ENCODE measurements at places on chromosomes 11 and 22.
A peak's percentile ranks its signal among the peaks of the same experiment; 100 is the strongest.

GRCh38 chr22:27066856-27067255 is 409.5 kb downstream of the MIAT start:
- no peak for DNase-seq

DNA sequence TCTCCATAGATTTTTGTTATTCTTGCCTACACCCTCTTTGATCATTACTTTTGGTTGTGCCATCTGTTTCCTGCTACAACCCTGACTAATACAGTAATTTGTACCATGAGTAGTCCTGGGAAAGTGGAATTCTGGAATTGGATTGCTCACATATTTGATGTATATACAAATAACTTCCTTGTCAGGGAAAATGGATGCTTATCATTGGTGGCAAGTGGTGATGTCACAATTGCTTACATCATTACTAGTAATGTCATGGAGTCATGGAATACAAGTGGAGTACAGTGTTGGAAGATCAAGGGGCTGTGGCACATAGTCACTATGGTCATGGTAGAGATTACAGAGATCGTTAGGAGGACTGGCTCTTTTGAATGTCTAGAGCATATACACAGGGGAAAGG is 24.4 kb downstream of the AASDHPPT start:
- DNase-seq, result no peak

DNA sequence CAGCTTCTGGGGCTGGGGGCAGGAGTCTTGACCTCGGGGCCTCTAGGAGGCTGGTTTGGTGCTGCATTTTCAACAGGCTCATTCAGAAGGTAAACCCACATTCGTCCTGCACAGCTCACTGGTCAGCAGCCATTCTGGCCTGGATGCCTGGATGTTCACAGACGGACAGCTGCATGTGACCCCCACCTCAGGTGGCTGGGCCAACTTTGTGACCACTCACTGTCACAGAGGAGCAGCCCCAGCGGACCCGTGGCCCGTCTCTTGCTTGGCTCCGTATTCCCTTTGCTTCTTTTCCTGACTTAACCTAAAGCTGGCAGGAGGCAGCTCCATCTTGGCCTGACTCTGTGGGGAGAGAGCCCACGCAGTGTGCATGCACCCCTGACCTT is 8.2 kb downstream of the DGCR8 start:
- DNase-seq, result no peak

- DNase-seq, result no peak
Observed at GRCh38 chr11:26762089-26762488, 40.2 kb upstream of the SLC5A12 start.

- DNase-seq, result no peak
Observed at GRCh38 chr11:44548032-44548695, 17.3 kb upstream of the CD82 start.

DNA sequence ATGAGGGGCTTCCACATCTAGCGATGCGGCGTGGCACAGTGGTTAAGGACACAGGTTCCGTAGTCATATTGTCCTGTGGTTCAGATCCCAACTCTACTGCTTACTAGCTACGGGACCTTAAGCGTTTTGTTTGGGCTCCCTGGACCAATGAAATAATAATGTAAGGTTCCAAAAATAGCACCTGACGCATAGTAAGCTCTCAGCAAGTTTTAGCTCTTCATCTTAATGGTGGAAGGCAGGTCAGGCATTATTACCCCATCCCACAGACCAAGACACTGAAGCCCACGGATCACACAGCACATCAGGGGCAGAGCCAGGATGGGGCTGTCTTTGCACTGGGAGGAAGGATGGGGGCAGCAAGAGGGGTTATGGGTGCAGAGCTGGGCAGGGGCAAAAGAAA is 13.0 kb downstream of the DNAJB13 start:
- DNase-seq, result no peak

GRCh38 chr11:65606876-65607613 is 7.0 kb downstream of the MAP3K11 start:
- peak; percentile 96 for DNase-seq

GRCh38 chr11:122863704-122864326 is 18.7 kb upstream of the JHY start:
- DNase-seq, result peak; percentile 25

GRCh38 chr11:134063124-134063495 is 5.8 kb upstream of the JAM3 start:
- no peak for DNase-seq

DNA sequence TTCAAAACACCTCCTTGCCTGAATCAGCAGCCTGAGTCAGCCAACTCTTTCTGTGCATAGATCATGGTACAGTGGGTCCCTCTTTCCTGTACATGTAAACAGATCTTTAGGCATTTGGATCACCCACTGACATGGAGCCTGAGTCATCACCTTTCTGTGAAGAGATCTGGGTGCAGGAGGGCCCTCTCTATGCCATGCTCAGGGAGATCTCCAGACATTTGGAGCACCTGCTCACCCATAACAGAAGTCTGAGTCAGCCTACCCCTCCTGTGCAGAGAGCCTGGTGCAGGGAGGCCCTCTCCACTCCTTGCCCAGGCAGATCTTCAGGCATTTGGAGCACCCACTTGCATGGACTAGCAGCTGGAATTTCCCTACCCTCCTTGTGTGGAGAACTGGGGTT is 56.2 kb upstream of the GLYAT start:
- DNase-seq, result no peak

- no peak for DNase-seq
Observed at GRCh38 chr22:46672731-46673130, 52.5 kb downstream of the GRAMD4 start.

DNA sequence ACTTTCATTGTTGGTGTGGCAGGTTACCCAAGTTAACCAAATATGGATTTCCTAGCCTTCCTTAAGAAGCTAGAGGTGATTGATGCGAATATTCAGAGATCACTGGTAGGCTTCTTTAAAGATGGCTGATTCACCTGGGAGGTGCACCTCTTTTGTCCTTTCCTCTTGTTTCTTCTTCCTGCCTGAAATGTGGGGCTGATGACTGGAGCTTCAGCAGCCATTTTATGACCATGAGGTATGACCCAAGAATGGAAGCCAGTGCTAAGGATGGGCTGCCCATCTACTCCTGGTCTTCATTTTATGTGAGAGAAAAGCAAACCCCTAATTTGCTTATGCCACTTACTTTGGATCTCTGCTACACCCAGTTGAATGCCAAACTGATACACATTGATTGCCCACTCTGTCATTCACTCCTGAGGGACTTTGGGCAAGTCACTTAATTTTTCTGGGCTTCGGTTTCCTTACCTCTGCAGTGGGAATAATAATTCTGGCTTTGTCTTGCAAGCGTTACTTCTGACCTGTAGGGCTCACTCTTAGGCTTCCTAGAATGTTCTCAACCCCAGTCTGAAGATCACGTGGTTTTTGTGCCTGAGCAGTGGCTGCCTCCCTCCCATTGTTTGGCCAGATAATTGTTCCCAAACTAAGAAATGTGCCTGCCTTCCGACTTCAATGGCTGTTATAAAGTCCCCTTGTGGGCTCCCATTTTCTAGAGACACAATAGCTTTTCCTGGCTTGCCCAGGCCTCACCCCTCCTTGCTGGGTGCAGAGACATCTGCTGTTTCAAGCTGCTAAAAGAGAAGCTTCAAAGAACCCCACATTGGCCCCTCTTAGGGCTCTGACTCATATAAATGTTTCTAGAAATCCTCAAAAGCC is 243.1 kb downstream of the ST3GAL4 start:
- no peak for DNase-seq

DNA sequence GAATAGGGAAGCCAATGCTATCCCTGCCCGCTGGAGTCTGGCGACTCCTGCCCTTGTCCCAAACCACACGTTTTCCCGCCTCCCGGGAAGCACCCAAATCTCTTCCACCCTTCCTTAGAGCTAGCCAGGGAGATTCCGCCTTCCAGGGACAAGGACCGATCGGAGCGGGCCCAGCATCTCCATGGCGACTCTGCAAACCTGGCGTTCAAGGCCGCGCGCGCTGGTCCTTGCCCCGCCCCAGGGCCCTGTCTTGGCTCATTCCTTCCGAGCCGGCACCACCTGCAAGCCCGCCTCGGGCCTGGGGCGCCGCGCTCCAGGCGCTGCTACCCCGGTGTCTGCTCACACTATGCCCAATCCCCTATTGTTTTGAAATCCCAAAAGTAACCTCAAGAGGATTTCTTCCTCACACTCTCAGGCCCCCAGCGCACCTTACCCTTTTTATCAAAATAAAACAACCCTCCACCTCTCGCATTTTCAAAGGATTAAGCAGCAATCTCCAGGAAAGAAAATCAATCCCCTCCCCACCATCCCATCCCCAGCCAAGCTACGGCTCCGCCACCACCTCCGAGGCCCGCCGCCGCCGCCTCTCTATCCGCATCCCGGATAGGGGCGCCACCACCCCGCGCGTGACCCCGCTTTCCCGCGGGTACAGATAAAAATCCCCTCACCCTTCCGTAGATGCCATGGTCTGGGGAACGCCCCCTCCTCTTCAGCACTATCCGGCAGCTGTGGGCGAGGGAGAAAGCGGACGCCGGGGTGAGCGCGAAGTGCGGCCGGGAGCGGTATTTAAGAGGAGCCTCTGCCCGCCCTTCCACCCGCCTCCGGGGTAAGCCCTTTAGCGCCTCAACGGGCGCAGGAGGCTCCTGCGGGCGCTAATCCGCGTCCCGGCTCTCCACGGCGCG is 825 bp downstream of the SLC1A2 start:
- DNase-seq, result no peak

DNA sequence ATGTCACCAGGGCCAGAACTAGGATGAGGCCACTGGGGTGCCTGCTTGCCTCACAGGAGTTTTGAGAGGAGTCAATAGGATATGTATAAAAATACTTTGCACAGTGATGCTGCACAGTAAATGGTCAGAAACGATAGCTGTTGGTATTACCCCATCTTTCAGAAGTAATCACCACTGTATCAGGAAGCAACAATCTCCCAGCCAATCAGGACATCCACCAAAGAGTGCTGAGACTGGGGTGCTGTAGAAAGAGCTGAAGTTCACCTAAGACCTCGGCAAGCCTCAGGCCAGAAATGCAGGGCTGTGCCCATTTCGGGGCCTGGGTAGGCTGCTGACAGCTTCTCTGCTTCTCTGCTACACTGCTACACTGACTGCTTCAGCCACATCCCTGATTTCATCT is 17.4 kb downstream of the LMO2 start:
- DNase-seq, result no peak

- DNase-seq, result no peak
Observed at GRCh38 chr11:77386178-77386577, 84.7 kb upstream of the GDPD4 start.

- no peak for DNase-seq
Observed at GRCh38 chr11:35838071-35838470, 105.8 kb upstream of the LDLRAD3 start.

DNA sequence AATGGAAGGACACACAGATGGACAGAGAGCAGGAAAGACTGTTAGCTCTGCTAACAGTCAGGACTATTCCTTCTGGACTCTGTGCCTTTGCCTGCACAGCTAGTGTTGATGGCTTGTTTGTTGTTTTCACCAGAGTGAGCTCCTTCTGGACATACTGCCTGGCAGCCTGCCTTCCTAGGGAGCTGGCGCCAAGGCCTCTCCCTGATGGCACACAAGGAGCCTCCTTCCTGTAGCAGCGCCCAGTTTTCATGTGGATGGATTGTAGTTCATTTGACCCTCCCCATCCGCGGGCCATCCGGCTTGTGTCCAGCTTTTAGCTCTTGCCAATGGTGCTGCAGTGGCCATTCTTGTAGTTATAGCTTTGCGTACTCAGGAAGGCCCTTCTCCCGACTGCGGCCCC is 16.6 kb upstream of the BCR start:
- no peak for DNase-seq

DNA sequence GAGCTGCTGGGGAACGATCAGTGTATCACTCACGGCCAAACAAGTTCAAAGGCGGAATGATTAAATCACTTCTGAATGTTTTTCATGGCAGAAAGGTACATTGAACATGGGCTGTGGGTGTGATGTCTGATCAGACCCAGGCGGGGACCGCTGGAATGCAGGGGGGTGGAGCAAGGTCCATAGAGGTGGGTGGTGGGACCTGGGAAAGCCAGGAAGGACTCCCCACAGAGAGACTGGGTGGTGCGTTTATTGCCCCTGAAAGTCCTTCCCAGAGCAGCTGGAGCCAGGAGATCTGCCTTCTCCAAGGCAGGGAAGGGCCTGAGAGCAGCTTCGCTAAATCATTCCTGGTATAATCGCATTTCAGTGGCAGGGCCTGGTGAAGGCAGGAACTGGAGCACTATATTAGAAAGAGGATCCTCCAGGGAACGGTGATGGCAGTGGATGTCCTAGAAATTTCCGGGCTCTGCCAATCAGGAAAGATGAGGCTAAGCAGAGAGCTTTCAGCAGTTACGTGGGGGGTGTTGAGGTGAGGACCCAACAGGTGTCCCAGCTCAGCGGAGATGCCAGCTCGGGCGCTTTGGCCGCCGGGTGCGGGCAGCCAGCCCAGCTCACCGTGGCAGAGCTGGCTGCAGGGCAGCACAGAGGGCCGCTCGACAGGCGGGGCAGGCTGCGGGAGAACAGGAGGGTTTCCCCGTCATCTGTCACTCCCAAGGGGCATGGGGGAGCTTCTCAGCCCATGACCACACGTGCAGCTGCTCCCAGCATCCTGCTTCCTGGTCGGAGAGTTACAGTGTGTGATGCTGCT is 271.7 kb downstream of the CTTN start:
- DNase-seq, result no peak

DNA sequence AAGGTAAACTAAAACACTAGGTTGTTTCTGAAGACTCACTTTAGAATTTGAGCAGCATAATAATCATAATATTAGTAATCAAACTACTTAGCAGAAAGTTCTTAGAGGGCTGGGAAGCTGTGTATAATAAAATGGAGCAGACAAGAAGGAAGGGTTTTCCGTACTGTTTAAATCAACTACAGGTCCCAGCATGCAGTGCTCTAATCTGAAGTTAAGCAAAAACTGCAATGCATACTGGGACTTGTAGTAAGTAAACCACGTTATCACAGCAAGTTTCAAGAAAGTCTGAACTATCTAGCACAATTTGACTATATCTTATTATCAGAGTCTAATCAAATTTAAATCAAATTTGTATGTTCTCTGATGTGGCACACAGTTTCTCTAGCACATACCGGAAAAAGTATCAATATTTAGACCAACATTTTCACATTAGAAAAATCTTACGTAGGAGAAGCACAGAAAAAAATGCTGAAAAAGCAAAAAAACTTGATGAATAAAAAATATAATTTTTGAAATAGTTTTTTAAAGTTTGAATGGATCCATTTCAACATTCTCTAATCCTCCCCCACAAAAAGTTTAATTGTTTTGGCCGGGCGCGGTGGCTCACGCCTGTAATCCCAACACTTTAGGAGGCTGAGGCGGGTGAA is 8.2 kb downstream of the PHF21A start:
- DNase-seq, result no peak

Data from adrenal gland (tissue), 19 donors.